ENCODE measurements at places on chromosomes 7 and 10.

- no peak for DNase-seq
Observed at GRCh38 chr7:144473908-144474307, 70.4 kb upstream of the NOBOX start.

DNA sequence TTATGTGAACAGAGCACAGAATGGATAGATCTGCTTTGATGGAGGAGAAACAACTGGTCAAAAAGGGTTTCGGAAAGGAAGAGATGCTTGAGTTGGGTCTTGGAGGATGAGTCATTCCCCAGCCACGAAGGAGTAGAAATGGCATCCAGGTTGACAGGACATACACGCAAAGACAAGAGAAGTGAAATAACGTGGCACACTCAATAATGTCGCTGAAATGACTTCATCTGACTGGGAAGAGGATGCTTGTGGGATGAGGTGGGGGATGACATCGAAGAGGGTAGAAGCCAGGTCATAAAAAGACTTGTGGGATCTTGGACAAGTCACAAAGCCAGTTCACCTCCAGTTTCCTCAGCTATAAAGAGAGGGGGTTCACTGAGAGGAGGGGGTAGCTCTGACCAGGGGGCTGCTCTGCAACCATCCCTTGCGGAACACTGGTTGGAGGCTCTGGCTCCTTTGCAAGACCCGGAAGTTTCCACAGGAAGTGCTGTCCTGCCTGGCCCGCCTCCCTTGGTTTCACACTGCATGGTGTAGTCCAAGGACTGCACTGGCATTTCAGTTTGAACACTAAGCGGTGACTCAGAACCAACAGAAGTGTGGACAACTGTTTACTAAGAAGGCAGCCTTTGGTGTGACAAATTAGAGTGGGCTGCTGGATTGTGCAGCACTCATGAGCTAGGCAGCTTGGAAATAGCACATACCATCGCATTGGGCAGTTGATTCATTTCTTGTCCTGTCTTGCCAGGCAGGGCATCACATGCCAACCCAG is 189.9 kb upstream of the ADO start:
- DNase-seq: no peak

DNA sequence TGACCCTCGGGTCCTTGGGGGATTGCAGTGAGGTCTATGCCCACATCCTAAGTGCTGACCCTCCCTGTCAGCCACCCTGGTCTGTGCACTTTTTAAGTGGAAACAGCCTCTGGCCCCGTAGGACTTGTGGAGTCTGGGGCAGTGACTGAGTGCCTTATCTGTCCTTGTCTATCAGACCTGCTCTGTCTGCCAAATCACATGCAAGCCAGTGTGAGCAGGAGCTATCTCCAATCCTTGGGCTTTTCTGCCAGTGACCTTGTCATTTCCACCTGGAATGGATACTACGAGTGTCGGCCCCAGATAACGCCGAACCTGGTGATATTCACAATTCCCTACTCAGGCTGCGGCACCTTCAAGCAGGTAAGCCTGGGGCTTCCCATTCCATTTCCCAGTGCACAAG is 62.7 kb downstream of the C10orf120 start:
- DNase-seq: no peak

GRCh38 chr10:10911471-10911921 is 106.2 kb upstream of the CELF2 start:
- no peak for DNase-seq

GRCh38 chr7:31782411-31782991 is 95.5 kb downstream of the PPP1R17 start:
- no peak for DNase-seq

DNA sequence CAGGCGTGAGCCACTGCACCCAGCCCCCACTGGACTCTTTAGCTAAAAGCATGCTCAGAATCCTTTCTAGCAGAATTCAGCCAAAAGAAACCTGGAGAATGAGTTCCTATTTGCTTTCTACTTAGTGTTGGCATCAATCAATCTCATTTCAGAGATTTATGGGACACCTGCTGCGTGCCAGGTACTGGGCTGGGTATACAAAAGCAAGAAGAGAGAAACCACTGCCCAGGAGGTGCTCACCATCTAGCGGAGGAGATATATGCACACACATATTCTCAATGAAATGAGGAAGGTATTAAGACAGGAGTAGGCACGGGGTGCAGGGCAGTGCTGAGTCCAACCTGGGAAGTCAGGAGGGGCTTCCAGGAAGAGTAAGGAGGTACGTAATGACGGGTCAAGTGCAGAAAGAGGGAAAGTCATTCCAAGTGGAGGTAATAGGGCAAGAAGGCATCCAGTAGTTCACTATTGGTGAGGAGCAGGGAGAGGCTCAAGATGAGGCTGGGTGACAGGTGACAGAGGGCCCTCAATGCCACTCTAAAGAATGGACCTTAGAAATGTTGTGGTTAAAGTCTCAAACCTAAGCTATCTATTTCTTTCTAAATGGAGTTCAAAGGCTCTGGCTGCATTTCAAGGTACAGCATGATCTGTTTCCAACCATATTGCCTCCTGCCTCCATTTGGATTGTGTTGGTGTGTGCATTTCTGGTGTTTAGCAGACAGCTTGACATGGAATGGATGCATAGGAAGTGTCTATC is 22.1 kb downstream of the ABLIM1 start:
- no peak for DNase-seq

DNA sequence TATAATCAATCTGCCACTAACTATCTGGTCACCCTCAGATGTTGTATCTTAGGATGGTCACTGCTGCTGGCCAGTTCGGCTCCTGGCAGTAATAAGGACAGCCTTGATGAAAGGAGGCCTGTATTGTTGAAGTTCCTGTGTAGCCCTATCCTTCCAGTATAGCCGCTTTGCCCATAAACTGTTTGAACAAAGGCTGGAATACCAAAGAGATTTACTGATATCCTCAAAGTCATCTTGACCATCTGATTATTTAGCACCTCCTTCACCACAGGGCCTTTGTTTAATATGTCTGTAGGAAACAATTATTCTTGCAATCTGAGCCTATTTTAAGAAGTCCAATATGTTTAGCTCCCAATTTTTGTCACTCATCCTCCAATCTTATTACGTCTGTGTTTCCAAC is 77.7 kb downstream of the HYCC1 start:
- no peak for DNase-seq

- DNase-seq: no peak
Observed at GRCh38 chr7:12866207-12866606, 178.8 kb downstream of the ARL4A start.

DNA sequence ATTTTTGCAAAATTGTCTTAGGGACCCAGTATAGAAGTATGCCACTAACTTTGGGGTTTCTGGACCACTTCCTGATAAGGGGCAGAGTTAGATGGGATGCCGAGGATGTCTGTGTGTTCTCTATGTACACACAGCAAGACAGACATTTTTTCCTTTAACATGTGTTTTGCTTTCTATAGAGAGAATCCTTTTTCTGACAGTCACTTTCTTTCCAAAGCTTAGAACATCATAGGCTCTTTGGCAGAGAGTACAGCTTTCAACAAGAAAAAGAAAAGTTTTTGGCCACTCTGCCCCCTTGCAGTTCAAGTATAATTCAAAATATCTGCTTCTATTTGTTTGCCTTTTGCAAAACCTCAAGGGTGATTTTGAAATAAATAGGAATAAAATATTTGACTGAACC is 44.1 kb downstream of the PAPSS2 start:
- no peak for DNase-seq

GRCh38 chr7:157676456-157677255 is 339.9 kb downstream of the DNAJB6 start:
- no peak for DNase-seq

GRCh38 chr10:59655309-59655708 is 54.3 kb downstream of the SLC16A9 start:
- no peak for DNase-seq

- no peak for DNase-seq
Observed at GRCh38 chr7:69892790-69893189, 294.5 kb downstream of the AUTS2 start.

DNA sequence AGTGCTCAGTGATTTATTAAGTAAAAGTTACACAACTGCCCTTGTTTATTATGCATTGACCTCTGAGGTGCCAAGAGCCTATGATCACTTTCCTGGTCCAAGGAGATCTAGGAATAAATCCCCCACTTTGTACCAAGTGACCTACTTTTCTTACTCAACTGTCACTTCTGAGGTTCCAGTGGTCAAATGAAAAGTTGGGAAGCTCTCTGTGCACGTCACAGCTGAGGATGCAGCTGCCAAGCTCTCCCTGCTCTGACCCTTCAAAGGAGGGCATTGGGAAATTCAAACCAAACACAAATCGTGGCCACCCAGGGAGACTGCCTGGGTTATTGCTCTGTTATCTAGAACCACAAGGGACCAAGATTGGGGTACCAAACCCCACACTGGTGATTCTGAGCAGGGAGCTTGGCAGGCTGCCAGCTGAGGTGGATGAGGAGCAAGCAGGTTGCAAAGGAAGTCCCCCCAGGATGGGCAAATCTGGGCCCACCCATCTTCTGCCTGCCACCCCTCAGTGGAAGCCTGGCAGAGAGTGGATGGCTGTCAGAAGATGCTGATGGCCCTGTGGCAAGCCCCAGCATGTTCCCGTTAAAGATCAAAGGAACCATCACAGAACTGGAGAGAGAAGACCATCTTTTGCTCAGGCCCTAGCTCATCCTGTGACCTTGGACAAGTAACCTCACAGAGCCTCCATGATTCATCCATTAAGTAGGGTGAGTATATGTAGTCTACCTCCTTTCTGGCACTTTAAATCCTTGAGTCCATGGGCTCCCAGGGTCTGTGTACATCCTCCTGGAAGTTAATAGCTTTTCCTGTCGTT is 106.8 kb downstream of the PPP1R3C start:
- no peak for DNase-seq

DNA sequence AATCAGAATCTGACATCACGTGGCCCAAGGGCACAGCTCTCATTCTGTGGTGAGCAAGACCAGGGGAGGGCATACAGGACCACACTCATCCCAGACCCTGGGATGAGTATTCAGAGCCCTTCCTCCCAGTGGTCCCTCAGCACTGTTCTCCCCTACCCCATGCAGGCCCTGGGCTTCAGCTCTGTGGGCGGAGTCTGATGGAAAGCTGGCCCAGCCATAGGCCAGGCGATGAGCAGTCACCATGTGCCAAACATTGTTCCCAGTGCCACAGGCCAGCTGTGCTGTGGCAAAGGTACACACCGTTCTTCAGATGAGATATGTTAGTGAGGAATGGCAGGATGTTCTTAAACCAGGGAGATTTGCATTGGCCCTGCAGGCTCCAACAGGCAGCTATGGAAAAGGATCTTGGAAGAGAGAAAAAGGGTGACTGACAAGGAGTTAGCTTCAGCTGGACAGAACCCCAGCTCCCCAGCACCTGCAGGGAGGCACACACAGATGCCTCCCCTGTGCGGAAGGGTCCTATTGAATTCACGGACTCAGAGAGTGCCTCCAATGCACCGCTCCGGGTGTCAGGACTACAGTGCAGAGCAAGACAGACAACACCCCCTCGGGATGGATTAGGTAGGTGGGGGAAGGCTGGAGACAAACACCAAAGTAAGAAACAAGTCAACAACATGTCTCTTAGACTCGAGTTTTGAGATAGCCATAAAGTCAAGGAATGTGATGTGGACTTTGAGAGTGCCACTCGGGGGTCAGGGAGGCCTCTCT is 596.0 kb upstream of the MGMT start:
- no peak for DNase-seq

GRCh38 chr10:5281356-5281755 is 83.4 kb upstream of the UCN3 start:
- DNase-seq: no peak

- DNase-seq: peak; percentile 18
Observed at GRCh38 chr10:11403116-11403515, 208.3 kb downstream of the USP6NL start.

DNA sequence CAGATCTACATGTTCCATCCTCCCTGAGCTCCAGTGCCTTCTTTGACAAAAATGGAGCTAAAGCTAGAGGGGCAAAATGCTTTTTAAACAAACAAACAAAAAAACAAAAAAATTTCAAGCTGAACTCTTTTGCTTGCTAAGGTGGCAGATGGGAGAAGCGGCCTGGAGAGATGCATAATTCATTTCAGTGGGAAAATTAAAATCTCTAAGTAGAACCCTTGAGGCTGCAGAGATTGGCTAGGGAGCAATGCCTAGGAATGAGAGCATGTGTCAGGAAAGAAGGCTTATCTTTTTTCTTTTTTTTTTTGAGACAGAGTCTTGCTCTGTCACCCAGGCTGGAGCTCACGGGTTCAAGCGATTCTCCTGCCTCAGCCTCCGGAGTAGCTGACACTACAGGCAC is 46.4 kb upstream of the SAMD8 start:
- no peak for DNase-seq

- DNase-seq: no peak
Observed at GRCh38 chr10:59997827-59998525, 91.6 kb upstream of the CCDC6 start.

- peak; percentile 67 for DNase-seq
Observed at GRCh38 chr7:5396999-5397663, 26.5 kb downstream of the TNRC18 start.

GRCh38 chr7:156780724-156781455 is 112.1 kb downstream of the LMBR1 start:
- no peak for DNase-seq

- DNase-seq: no peak
Observed at GRCh38 chr10:101030496-101031127, 317 bp downstream of the PDZD7 start.

DNA sequence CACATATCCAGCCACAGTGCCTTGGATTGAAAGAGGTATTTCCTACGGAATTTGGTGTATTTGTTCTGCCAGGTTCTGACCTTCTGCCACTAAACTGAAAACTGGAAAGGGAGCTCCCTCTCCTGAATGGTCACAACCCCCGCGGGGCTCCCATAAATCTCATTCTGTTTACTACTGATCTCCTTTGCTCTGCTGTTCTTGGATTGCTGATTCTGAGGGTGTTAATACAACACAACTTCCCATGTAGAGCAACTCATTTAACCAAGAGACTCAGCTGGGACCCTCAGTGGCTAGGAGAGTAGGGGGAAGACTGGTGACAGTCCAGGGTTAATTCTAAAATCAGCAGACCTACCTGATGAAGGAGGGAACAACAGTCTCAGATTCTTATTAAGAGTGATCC is 662.9 kb downstream of the INHBA start:
- no peak for DNase-seq

DNA sequence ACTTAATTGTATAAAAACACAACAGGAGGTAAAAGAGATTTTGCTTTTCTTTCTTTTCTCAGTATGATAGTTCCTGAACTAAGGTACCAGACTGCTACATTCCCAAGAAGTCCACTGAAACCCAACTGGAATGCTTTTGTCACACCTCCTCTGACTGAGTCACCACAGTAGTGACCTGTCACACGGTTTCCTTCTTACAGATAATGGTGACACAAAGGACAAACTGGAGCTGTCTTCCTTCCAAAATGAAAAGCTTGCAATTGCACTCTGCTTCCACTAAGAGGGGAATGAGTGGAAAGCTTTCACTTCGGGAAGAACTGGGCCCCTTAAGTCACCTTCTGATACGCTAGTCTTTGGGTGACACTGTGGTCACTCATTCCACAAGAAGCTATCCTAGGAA is 122.2 kb downstream of the KMT2E start:
- no peak for DNase-seq

GRCh38 chr10:44967616-44968015 is 8.0 kb downstream of the RASSF4 start:
- no peak for DNase-seq

DNA sequence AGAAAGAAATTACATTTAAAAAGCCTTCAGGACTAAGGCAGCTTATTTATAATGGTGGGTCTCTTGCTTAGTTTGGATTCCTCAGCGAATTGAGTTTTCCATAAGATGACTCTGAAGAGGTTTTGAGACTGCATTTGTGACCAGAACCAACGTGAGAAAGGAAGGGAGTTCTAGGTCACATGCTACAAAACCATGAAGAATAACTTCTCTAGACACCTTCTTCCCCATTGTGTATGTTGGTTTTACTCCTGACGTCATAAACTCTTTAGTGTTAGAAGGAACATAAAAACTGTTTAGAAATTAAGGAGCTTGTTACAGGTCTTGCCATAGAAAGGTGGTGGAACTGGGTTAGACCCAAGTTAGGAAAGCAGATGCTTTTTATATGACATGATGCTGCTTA is 11.1 kb downstream of the PTPN12 start:
- no peak for DNase-seq
